Stimulated activated effector memory CD8-positive, alpha-beta T cell treated with anti-CD3 and anti-CD28 coated beads, Interleukin-12 subunit alpha, Interleukin-12 subunit beta, amount 100 ng/mL, for 72 hours (primary cell): ENCODE measurements at places on chromosomes 11 and 22.

DNA sequence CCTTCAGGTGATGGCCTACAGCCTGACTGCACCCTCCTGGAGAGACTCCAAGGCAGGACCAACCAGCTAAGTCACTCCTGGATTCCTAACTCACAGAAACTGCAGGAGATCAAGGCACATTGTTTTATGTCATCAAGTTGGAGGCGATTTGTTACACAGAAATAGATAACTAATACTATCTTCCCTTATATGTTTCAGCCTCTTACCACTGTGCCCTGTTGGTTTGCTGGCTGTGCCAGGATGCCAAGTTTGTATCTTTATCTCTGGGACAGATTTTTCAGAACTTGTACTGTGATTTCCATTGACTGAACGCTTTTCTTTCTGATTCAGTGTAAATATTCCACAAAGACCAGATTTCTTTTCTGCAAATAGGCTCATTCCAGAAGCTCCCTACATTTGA, 76.2 kb upstream of the OPCML start:
- no peak for DNase-seq

- no peak for DNase-seq
Measured at GRCh38 chr11:83609191-83609590, 323.0 kb upstream of the CCDC90B start.

DNA sequence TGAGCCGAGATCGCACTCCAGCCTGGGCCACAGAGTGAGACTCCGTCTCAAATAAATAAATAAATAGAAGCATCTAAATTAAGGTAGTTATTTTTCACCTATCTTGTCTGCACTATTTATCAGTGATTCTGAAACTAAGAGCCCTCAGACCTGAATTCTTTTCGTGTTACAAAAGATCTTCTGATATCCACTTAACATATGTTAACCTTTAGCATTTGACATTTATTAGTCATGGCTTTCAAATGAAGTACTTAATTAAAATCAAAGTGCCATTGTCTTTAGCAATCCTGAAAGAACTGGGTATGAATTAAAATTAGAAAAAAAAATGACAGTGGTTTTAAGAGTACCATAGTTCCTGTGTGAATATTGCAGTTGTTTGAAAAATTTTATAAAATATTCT, 99.1 kb upstream of the TIMP3 start:
- no peak for DNase-seq

- DNase-seq, result peak; percentile 44
Measured at GRCh38 chr11:1772270-1773130, 8.8 kb upstream of the CTSD start.

- DNase-seq, result no peak
Measured at GRCh38 chr11:130427581-130428315, 661 bp downstream of the ADAMTS8 start.

- no peak for DNase-seq
Measured at GRCh38 chr22:40478338-40479125, 108.1 kb downstream of the SGSM3 start.

- DNase-seq, result no peak
Measured at GRCh38 chr22:49517211-49517610, 310.5 kb downstream of the BRD1 start.

- no peak for DNase-seq
Measured at GRCh38 chr11:96090711-96091110, 166.8 kb upstream of the MTMR2 start.
